ENCODE measurements at places on chromosomes 1 and 21.

- DNase-seq: no peak
Measured at GRCh38 chr1:41109310-41110197, 88.0 kb upstream of the SLFNL1 start.

GRCh38 chr1:85417876-85418275 is 47.1 kb downstream of the DDAH1 start:
- no peak for DNase-seq

GRCh38 chr1:8411803-8412182 is 93.9 kb downstream of the SLC45A1 start:
- no peak for DNase-seq

- no peak for DNase-seq
Measured at GRCh38 chr1:231676487-231676886, 49.9 kb downstream of the DISC1 start.

GRCh38 chr1:245046315-245046714 is 108.5 kb upstream of the KIF26B start:
- DNase-seq: no peak

GRCh38 chr21:34545079-34545884 is 33.3 kb upstream of the KCNE1 start:
- DNase-seq: no peak

GRCh38 chr1:37486680-37487618 is 12.6 kb downstream of the ZC3H12A start:
- no peak for DNase-seq

- DNase-seq: no peak
Measured at GRCh38 chr21:41659791-41660560, 106.9 kb downstream of the RIPK4 start.

GRCh38 chr1:19240673-19241538 is 10.4 kb downstream of the EMC1 start:
- DNase-seq: no peak

DNA sequence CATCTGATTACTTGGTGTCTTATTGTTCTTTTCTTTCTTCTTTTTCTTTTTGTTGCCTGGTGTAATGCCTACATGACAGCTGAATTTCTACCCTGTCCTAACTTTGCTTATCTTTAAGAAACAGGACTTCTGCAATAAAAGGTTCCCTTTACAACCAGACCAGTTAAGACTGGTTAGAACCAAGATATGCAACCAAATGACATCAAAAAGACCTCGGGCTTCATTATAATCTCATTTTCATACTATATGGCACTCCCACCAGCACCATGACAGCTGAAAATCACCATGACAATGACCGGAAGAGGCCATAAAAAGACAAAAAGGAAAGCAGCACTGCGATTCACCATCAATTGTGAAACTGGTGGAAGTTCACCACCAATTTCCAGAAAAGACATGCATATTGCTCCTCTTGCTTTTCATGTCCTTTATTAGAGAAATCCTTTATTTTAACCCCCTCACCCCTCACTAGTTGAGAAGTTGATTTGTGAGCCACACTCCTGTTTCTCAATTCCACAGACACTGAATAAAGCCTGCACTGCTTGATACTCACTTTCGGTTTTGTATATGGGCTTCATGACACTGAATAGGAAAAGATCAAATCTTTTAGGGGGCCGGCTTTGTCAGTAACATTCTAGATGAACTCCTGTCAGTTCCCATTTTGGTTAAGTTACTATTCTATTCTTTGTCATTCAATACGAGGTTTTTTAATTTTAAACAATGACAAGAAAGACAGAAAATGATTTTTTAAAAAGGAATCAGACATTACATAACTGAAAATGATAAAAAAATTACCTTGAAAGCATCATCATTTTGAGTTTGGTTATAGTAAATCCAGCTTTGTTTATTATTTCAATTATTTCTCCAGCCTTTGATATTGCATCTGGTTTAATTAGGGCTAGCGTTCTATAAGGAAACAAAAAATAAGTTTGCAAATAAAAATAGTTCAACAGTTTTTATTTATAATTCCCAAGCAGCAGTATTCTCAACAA is 58.1 kb downstream of the NME7 start:
- no peak for DNase-seq

DNA sequence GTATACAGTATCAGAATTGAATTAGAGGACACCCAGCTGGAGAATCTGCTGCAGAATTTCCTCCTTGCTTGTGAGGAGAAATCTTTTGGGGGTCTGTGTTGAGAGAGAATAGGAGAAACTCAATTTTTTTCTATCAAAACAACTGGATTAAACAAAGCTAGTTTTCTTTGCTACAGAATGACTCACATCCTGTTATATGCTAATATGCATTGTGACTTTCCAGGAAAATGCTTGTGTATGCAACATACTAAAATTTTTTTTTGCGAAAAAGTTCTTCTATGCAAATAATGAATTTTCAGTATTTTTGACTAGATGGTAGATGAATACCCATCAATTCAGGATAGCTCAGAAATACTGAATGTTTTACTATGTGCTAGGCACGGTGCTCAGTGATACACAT is 2.2 kb downstream of the VAMP4 start:
- DNase-seq: no peak

DNA sequence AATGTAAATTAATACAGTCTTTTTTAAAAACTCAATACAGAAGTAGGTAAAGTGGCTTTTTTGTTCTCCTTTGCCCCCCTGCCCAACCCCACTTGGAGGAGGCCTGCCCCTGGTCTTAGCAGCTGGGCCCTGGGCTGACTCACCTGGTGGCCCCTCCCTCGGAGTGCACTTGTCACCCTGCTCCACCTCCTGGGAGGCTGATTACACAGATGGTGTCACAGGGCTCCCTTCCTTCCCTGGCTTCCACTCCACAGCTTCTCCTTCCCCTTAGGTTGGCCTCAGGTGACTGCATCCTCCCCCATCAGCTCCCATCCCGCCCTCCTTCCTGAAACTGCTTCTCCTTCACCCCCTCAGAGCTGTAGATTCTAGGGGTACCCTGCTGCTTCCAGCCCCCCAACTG is 11.7 kb upstream of the CAPN9 start:
- DNase-seq: no peak

DNA sequence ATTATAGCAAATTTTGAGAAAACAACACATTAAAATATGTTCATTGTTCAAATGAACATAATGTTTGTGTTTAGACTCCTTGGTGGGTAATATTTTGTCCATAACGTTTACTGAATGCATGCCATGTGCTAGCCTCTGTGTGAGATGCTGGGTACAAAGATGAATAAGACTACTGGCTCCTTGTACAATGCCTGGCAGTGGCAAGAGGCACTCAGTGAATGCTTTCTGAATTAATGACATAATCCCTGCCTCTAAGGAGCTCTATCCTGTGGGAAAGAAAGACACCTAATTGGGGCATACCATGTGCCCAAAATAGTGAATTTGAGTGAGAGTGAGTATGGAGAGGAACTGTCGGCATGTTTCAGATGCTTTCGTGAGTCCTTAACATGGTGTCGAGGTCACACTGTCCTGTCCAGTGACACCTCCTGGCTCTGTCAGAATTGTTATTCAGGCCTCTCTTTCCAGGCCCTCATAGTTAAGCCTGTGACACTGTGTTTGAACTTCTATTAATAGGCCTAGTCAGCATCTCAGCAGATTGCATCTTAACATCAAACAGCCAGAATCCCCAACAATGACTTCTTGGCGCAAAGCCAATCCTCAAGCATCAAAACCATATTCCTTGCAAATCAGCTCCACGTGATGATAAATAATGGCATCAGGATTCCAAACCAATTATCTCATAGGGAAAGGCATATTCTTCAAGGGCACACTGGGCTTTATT is 32.8 kb upstream of the S1PR1 start:
- no peak for DNase-seq

DNA sequence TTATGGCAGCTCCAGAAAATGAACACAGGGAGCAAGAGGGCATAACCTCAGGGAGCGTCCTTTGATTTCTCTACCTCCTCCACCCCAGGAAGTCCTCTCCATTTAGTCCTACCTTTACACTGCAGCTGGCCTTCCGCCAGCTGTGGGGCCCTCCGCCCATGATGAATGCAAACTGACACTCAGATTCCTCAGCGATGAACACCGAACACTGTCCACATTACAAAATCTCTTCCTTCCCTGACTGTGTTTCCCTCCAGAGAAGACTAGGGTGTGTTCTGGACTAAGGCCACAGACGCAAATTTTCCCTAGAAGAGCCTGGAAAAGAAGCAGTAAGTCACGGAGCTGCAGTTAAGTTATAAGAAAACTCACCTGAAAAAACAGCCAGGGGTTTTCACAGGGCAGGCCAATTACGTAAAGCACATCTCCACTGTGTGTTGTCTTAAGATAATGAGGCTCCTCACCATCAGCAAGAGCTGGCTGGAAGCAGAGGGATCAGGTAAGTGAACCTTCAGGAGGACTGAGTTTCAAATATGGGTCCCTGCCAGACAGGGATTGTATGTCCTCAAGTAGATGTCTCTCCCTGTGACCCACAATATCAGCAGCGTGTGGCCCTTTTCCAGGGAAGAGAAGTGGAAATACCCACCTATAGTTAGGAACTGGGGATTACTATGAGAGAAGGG is 46.3 kb upstream of the ATP1B1 start:
- DNase-seq: no peak

- DNase-seq: no peak
Measured at GRCh38 chr1:2470290-2471158, 5.6 kb upstream of the PLCH2 start.

DNA sequence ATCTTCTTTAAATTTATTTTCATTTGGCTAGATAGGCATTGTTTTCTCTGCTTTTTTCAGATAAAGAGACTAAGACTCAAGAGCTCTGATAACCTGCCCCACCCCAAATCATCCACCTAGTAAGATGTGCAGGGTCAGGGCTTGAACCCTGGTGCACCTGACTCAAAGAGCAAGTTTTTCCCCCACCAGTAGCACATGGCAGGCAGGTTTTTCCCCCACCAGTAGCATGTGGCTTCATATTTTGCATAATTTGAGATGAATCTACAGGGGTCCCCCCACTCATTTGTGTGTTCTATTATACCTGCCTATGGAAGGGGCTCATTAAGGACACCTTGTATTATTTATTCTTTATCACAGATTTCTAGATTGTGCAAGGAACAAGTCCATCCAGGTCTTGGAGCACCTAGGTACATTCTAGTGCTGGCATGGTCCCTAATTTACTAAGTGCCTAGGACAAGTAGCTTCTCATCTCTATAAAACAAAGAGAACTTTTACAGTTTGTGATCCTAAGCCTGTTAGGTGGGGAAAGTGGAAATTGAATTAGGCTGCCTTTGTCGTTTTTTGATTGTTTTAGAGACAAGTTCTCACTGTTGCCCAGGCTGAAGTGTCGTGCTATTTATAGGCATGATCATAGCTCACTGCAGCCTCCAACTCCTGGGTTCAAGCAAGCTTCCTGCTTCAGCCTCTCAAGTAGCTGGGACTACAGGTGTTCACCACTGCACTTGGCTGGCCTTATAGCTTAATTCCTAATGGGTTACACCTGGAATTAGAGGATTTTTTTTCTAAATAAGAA is 13.2 kb upstream of the CTSE start:
- no peak for DNase-seq

- no peak for DNase-seq
Measured at GRCh38 chr21:29454179-29454578, 155.5 kb downstream of the BACH1 start.

DNA sequence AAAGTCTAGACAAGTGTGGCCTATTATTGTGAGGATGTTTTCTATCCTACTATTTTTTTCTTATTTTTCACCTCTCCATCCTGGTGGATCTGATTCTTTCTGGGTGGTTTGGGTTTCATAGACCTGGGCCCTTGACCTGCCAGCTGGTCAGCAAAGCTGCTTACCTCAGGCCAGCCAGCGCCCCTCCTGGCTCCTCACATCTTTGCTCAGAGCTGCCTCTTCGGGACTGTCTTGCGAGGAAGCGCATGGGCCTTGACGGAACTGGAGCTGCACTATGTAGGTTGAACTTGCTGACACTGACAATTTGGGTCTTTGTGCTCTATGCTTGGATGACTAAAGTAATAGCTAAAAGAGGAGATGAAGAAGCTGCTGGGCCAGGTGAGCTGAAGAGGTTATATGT is 138.5 kb upstream of the SYT6 start:
- DNase-seq: no peak

DNA sequence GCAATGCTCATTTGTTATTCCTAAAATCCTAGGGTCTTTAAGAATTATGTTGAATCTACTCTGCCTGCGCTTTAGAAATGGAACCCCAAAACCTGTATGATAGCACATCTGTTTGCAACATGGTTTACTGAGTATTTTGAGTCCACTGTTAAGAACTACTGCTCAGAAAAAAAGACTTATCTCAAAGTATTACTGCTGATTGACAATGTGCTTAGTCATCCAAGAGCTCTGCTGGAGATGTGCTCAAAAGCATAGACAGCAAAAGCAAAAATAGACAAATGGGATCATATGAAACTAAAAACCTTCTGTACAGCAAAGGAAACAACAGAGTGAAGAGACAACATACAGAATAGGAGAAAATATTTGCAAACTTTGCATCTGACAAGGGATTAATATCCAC is 107.0 kb downstream of the CTH start:
- no peak for DNase-seq

DNA sequence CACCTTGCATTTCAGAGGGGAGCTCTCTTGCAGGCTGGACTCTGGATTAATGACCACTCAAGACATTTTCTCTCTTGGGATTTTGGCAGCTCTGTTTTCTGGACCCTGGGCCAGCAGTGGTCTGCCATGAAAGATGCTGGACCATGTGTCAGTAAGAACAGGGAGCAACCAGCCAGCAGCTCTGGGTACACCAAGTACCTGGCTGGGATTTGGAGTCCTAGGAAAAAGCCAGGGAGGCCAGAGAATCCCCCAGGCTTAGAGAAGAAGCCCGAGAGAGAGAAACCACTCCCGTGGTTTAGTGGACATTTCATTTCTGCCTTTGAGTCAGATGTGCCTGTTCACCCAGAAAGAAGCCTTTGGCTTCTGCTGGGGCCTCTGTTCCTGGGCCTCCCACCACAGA is 2.5 kb downstream of the NFASC start:
- no peak for DNase-seq

- no peak for DNase-seq
Measured at GRCh38 chr1:94227624-94228023, 9.8 kb downstream of the ARHGAP29 start.

DNA sequence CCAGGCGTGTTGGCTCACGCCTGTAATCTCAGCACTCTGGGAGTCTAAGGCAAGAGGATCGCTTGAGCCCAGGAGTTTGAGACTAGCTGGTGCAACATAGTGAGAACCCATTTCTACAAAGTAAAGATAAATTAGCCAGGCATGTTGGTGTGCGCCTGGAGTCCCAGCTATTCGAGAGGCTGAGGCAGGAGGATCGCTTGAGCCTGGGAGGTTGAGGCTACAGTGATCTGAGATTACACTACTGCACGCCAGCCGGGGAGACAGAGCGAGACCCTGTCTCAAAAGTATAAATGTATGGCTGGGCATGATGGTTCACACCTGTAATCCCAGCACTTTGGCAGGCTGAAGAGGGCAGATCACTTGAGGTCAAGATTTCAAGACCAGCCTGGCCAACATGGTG is 51.5 kb upstream of the LBR start:
- no peak for DNase-seq

GRCh38 chr21:44914176-44914874 is 6.4 kb downstream of the ITGB2 start:
- DNase-seq: no peak

- no peak for DNase-seq
Measured at GRCh38 chr21:26965907-26966581, 844 bp downstream of the ADAMTS5 start.

- no peak for DNase-seq
Measured at GRCh38 chr21:37435711-37436110, 69.1 kb downstream of the DYRK1A start.
